ENCODE measurements at places on chromosomes 16 and 17. TPM values are rescaled to one million over a fixed set of nuclear protein-coding genes. Genes with fewer than 3 reads are reported as not detected.

Gene TRAPPC2L
- 61.4 TPM for total RNA-seq

Gene CDC6
- total RNA-seq: 54.1 TPM

Gene MYH1
- not detected for total RNA-seq

Gene RPGRIP1L
- 13.8 TPM for total RNA-seq

Gene KATNB1
- 39.6 TPM for total RNA-seq

Gene GJC1
- 17.8 TPM for total RNA-seq

Gene ABI3
- not detected for total RNA-seq

Gene NLGN2
- total RNA-seq: 4.1 TPM

Gene DPEP3
- total RNA-seq: not detected

Gene HSPB9
- not detected for total RNA-seq

Gene ERBB2
- total RNA-seq: 32.7 TPM

Gene ABCA10
- total RNA-seq: 0.46 TPM

Gene CDRT15
- not detected for total RNA-seq

Gene NOMO2
- 69.9 TPM for total RNA-seq

Gene RASL10B
- 0.93 TPM for total RNA-seq

Gene RFWD3
- total RNA-seq: 36.4 TPM

Gene C17orf50
- total RNA-seq: not detected

Gene PRAC1
- not detected for total RNA-seq

Gene PABPN1L
- total RNA-seq: not detected

Gene CES5A
- not detected for total RNA-seq

Gene TOM1L1
- 66.6 TPM for total RNA-seq

Gene KRT28
- total RNA-seq: not detected

Gene PRSS27
- total RNA-seq: 1.4 TPM

Gene NSRP1
- 11.6 TPM for total RNA-seq

Gene ATP2A1
- total RNA-seq: 0.34 TPM

Gene SLC35G6
- not detected for total RNA-seq

Gene CFAP97D1
- total RNA-seq: under 0.01 TPM

Gene DNASE1L2
- total RNA-seq: 0.15 TPM

Gene CMIP
- 13.9 TPM for total RNA-seq

Gene NAT9
- total RNA-seq: 23.0 TPM

Gene LYRM1
- total RNA-seq: 33.1 TPM

Gene CNTD1
- under 0.01 TPM for total RNA-seq

Gene ASPHD1
- total RNA-seq: 1.2 TPM

Gene SCGB1C2
- not detected for total RNA-seq

Gene HES7
- total RNA-seq: not detected

Gene RUNDC3A
- total RNA-seq: 0.15 TPM

Gene CLEC19A
- total RNA-seq: not detected

Gene PFN1
- 559 TPM for total RNA-seq

Gene C17orf107
- total RNA-seq: 0.69 TPM

Gene TMEM238L
- not detected for total RNA-seq

Gene CAPNS2
- not detected for total RNA-seq

Gene POLR3K
- 3.1 TPM for total RNA-seq

Gene OR3A3
- not detected for total RNA-seq

Gene RRAD
- not detected for total RNA-seq

Gene GPR142
- total RNA-seq: not detected

Gene ZNF319
- total RNA-seq: 7.3 TPM

Gene CD68
- total RNA-seq: 18.3 TPM

Gene TBC1D26
- 0.33 TPM for total RNA-seq

Gene CCDC144A
- 4.5 TPM for total RNA-seq

Gene C17orf100
- total RNA-seq: under 0.01 TPM

Gene SLC52A1
- total RNA-seq: not detected

Gene CCR7
- not detected for total RNA-seq

Gene CCL13
- not detected for total RNA-seq

Gene METTL23
- 27.9 TPM for total RNA-seq

Gene TLCD3A
- total RNA-seq: 13.8 TPM

Gene SLC7A5
- total RNA-seq: 408 TPM
